ENCODE measurements at places on chromosomes 6 and 20.

- no peak for DNase-seq
Measured at GRCh38 chr20:23371496-23371895, 9.5 kb downstream of the GZF1 start.

- no peak for DNase-seq
Measured at GRCh38 chr20:53805895-53806384, 212.3 kb upstream of the ZNF217 start.

- DNase-seq = no peak
Measured at GRCh38 chr6:133741375-133741861, 147.5 kb upstream of the TCF21 start.

DNA sequence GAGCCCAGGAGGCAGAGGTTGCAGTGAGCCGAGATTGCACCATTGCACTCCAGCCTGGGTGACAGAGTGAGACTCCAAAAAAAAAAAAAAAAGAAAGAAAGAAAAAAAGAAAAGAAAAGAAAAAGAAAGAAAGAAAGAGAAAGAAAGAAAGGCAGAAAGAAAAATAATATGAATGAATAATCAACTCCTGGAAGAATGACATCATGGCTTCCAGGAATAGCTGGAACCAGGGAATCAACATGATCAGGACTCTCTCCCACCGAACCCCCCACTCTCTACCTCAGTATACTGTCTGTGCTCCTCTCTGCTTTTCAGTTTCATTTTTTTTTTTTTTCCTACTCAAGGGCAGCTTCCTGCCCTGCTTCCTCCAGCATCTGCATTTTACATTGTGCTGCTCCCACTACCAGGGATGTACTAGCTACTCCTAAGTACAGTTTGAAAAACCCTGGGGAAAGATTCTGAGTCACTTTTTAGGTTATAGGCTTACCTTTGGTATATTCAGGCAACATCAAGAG, 19.7 kb upstream of the MTCL3 start:
- no peak for DNase-seq

- DNase-seq = no peak
Measured at GRCh38 chr6:33292996-33293682, 3.7 kb downstream of the PFDN6 start.

- peak; percentile 54 for DNase-seq
Measured at GRCh38 chr6:121430514-121431460, 4.7 kb upstream of the GJA1 start.

Measured in HT-29 (cell line).